ENCODE measurements at places on chromosomes 13 and 19. TPM values are rescaled to one million over a fixed set of nuclear protein-coding genes. Genes with fewer than 3 reads are reported as not detected.

Gene SERPINE3
- total RNA-seq: not detected

Gene PRR19
- total RNA-seq: 0.45 TPM

Gene ARID3A
- total RNA-seq: 13.8 TPM

Gene FPR2
- total RNA-seq: 2.7 TPM

Gene ZNF556
- 0.16 TPM for total RNA-seq

Gene SIGLEC5
- total RNA-seq: 0.58 TPM

Gene RNF113B
- not detected for total RNA-seq

Gene AMER2
- not detected for total RNA-seq

Data from aorta (tissue), 5 donors.